Pancreas (tissue), 10 donors: ENCODE measurements at places on chromosomes 16 and 17. TPM values are rescaled to one million over a fixed set of nuclear protein-coding genes. Genes with fewer than 3 reads are reported as not detected.

PMFBP1 gene
- total RNA-seq = 1.8 TPM

PPP1R1B gene
- total RNA-seq = 64.1 TPM

TBX6 gene
- 2.5 TPM for total RNA-seq

ACSM2A gene
- total RNA-seq = not detected

KRTAP3-1 gene
- not detected for total RNA-seq

PRR29 gene
- not detected for total RNA-seq

PPL gene
- total RNA-seq = 14.7 TPM

NME1 gene
- 34.3 TPM for total RNA-seq

CA10 gene
- not detected for total RNA-seq

KRT222 gene
- 0.28 TPM for total RNA-seq

WSCD1 gene
- 3.2 TPM for total RNA-seq

AP2B1 gene
- total RNA-seq = 53.9 TPM

MEIOB gene
- 0.44 TPM for total RNA-seq
